ENCODE measurements at places on chromosomes 16 and 17.

GRCh38 chr17:66670206-66670605 lies 164.7 kb upstream of the CACNG5 start:
- no peak for DNase-seq

DNA sequence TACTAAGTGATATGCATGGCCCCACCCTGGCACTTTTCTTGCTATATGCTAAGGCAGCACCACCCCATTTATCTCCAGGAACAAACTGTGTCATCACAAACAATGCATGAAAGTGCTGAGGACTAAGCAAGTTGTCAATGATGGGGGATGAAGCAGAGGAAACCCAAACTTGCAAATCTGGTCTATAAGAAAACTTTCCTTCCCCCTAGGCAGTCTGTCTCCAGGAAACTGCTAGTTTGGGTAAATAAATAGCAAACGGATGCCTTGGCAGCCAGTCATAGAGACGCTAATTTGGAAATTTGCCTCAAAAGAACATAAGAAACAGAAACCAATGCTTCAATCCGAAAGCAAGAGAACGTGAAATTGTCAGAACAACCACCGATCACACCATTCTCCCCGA lies 5.6 kb upstream of the HSBP1 start:
- DNase-seq: no peak

- no peak for DNase-seq
Measured at GRCh38 chr17:78650093-78650715, 73.0 kb upstream of the DNAH17 start.

DNA sequence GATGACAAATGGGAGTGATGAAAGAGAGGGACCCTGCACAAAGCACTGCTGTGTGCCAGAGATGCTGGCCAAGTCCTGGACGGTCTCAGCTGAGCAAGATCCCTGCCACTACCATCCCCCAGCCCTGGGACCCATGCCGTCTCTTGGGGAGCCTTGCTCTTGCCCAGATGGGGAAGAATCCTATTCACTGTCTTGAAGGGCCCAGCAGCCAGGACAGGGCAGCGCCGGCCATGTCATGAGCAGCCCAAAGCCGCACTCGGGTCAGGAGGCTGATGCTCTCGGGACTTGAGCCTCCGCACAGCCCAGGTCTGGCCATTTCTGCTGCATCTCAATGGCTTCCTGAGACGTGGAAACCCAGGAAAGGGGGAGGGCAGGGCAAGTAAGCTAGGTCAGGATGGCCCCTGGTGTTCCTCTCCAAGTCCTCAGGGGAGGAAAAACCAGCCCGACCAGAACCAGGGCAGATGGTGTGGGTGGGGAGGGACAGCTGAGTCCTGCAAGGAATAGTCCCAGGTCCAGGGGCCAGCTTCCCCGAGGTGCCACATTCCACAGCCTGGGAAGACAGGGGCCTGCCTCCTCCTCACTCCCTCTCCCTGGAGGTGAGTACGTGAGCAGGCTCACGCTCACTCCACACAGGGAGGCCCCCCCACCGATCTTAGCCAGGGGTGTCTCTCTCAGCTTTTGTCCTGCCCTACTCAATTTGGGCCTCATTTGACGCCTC lies 7.8 kb upstream of the KRT19 start:
- no peak for DNase-seq

GRCh38 chr16:58264961-58265479 lies 29.8 kb downstream of the PRSS54 start:
- DNase-seq: no peak

DNA sequence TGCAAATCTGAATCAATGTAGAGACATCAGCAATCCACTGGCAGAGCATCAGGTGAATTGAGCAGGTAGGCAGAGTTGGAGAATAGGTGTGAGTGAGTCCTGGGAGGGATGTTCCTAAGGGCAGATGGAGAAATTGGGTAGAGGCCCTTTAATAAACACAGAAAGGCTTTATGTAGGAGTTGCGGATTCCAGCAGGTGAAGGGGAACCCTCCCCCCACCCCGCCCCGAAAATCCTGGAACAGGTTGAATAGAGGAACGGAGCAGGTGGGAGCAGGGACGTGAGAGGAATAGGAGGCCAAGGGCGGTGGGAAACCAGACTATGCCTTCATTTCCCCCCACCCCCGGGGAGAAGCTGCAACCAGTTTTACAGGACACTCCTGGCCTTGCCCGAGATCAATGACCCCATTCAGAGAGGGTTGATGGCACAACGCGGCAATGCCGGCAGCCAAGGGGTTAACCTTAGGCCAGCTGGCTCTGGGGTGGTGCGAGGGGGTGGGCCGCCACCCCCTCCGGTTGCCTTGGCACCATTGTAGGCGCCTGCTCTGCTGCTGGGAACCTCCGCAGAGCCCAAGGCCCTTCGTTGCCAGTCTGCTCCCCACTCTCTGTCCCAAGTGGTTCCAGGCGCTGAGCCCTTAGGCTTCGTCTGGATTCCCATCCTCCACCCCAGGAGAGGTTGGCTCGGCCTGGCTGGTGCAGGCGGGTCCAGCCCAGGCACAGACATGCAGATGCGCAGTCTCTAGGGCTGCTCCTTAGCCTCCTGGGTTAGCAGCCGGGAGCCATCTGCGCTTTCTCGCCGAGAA lies 814 bp upstream of the RUNDC3A start:
- no peak for DNase-seq

DNA sequence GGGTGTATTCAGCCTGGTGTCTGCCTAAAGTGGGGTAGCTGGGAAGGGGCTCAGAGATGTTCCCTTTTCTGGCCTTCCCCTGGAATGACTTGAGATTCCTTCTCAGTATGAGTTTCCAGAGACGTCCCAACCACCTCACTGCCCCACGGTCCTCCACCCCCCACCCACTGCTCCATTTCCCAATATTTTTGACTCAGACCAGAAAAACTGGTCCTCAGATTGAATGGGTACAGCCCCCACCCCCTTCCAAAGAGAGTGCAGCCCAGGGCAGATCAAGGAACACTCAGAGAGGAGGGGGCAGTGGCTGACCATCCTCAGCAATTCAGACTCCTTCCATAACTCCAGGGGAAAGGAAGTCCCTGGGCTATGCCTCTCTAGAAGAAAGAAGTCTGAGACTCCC lies 3.2 kb downstream of the ACLY start:
- DNase-seq: no peak

GRCh38 chr17:74158761-74159160 lies 44.7 kb upstream of the RPL38 start:
- no peak for DNase-seq

GRCh38 chr17:29162909-29163341 lies 17.3 kb downstream of the MYO18A start:
- no peak for DNase-seq

- DNase-seq: no peak
Measured at GRCh38 chr17:13113821-13114525, 96.1 kb upstream of the ELAC2 start.

- DNase-seq: no peak
Measured at GRCh38 chr16:15494236-15494635, 59.8 kb downstream of the BMERB1 start.

DNA sequence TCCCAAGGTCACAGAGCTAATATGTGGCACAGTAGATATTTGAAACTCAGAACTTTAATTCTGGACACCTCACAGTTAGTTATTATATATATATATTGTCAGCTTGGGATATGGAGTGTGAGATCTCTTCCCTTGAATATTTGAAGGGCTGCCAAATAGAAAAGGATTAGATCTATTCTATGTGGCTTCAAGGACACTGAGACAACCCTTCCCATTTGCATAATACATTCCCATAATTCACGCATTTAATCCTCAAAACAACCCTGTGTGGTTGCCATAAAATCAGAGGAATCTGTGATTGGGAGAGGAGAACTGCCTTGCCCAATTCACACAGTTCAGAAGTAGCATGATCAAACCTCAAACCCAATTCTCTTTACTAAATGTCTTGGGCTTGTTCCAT lies 365.8 kb upstream of the DYNLRB2 start:
- DNase-seq: no peak

GRCh38 chr16:73023752-73024570 lies 24.0 kb downstream of the ZFHX3 start:
- DNase-seq: no peak

DNA sequence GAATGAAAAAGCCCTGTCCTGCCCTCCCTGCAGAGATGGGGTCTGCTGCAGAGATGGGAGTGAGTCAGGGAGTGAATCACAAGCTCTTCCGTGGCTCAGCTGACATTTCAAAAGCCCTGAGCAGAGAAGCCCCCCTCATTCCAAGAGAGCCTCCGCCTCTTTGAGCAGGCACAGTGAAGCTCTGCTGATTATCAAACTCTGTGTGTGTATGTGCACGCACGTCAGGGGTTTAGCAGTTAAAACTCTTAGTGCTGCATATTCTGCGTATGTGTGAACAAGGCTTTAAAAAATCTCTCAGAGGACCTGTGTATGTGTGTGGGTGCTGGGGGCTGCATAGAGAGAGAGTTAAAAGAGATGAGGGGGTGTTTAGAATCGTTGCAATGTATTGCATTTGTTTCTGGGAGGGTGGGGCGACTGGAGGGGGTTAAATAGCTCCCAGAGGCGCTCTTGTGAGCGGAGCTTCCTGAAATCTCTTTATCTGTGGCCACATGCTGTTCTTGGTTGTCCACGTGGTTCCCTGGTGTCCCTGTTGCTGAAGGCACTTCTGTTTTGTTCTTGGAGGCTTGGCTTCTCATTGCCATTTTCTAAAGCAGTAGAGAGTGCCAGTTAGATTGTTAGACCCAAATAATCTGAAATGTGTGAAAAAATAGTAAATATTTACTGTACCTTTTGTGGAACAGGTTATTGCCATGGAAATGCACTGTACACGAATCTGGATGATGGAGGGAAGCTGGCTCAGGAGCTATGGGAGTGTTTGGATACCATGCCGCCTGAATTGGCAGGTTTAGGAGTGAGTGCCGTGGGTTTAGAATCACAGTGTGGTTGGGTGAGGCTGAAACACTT lies 116.6 kb downstream of the PRKCB start:
- no peak for DNase-seq

- no peak for DNase-seq
Measured at GRCh38 chr16:28189245-28189644, 22.5 kb downstream of the XPO6 start.

- DNase-seq: no peak
Measured at GRCh38 chr17:75400326-75400939, 5.0 kb downstream of the GRB2 start.

- DNase-seq: no peak
Measured at GRCh38 chr17:69460963-69461922, 46.7 kb downstream of the MAP2K6 start.

DNA sequence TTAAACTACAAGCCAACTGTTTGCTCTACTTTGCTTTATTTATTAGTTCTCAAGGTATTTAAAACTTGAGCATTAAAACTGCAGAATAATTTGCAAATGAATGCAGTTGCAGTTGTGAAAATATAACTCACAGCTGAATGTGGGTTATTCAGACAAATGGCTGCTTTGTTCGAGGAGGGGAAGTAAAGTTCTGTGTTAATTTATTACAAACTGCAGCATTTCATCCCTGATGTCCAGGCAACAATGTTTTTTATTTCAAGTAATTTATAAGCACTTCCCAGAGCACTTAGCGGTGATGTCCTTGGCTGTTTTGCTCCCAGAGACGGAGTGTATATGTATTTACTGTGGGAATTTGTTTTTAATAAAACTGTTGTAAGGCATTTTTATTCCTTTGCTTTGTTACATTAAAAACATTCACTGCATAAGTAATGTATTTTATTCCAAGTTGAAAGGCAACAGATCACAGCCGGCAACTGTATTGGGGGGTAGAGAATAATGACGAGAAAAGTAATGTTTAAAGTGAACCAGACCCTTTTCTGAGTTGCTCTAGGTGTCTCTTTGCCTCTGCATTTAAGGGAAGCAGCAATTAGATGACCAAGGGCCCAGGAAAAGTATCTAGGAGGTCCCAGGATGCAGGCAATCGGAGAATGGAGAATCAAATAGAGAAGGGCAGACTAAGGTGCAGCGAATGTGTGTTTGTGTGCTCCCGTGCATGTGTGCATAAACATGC lies 291.2 kb upstream of the SALL1 start:
- no peak for DNase-seq

GRCh38 chr16:63690961-63691360 lies 1430.9 kb downstream of the CDH11 start:
- no peak for DNase-seq

GRCh38 chr17:39841134-39841683 lies 22.9 kb downstream of the IKZF3 start:
- no peak for DNase-seq

DNA sequence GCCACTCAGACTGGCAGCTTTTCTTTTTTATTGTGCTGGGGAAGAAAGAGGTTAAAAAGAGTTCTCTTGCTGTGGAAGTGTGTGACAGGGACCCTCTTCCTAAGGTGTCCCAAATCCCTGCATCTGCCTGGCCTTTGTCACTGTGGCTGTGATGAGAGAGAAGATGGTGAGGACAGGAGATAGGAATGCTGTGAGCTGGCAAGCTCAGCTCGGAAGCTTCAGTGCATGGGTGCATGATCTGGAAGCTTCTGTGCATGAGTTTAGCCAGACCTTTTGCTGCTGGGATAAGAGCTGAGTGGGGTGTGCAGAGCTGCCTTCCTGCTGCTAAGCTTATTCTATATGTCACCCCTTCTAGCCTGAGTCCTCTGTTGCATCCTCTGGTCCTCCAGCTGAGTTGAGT lies 103.3 kb upstream of the CACNG3 start:
- no peak for DNase-seq

DNA sequence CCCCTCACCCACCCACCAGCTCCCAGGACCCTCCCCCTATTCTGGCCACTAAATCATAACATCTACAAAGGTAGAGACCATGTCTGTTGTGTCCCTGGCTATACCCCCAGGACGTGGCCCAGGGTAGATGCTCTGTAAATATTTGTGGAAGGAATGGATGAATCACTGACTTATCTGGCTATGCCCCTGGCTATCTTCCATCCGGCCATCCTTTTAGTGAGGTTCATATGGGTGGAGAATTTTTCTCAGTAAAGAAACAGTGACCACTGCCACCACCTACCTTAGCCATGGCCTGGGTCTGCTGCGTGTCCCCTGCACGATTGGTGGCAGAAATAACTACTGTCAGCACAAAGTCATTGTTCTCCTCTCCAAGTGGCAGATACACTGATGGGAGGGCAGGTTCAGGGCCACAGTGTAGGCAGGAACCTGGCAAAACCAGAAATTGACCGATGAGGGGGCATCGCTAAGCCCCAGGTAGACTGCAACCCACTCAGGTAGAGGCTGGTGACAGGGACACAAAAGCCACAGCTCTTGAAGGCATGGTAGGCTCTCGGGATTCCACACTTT lies 63.1 kb upstream of the BCO1 start:
- no peak for DNase-seq

DNA sequence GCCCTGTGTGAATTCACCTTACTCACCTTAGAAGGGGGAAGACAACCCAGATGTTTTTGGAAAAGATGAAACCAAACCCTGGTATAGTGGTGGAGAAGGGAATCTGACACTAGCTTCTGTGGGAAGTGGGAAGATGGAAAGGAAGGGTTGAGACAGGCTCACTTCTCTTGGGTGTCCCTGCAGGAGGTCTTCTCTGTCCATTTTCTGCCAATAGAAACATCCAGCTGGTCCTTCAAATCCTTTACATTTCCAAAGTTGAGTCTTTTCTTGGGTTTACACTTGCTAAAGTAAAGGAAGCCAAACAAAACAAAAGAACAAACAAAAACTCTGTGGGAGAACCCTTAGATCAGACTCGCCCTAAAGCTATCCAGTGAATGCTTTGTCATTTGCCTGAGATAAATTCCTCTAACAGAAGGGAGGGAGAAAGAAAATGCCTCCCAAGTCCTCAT lies 10.2 kb downstream of the HOXB1 start:
- DNase-seq: no peak

GRCh38 chr17:1994707-1995106 lies 30.4 kb downstream of the RTN4RL1 start:
- DNase-seq: no peak
